ENCODE measurements at places on chromosomes 2 and 18. TPM values are rescaled to one million over a fixed set of nuclear protein-coding genes. Genes with fewer than 3 reads are reported as not detected.

- DNase-seq, result no peak
These were observed 26.1 kb downstream of the SLC39A10 start for GRCh38 chr2:195683174-195683573.

DNA sequence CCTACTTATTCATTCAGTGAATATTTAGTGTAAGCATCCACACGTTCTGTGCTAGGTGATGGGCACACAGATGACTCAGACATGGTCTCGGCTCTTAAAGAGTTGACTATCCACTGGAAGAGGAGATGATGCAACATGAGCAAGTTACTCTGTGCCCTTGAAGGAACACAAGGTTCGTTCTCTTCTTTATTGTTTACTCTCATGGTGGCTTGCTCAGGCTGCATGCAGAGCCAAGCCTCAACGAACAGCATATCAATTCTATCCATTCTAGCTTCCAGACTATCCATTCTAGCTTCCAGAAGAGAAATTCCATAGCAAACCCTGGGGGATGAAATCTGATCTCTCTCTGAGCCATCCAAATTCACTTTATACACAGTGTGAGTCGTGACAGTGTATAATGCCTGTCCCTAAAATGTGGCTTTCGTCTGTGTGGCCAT is 68.1 kb upstream of the CTAGE1 start:
- DNase-seq, result no peak

DNA sequence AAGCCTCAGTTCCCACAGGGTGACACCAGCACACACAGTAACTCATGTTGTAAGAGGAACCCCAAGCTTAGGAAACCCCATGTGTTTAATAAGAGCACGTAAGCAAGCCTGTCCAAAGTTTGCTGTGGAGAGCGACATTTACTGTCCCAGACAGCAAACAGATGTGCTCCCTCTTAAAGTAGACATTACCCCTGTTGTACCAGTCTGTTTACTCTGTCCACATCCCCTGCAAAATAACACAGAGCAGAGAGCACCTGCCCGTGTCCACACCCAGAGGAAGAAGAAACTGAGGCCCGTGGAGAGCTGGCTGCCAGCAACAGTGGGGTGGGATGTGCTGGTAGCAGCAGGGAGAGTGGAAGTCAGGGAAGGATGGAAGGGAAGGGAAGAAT is 243.5 kb downstream of the GBX2 start:
- no peak for DNase-seq

DNA sequence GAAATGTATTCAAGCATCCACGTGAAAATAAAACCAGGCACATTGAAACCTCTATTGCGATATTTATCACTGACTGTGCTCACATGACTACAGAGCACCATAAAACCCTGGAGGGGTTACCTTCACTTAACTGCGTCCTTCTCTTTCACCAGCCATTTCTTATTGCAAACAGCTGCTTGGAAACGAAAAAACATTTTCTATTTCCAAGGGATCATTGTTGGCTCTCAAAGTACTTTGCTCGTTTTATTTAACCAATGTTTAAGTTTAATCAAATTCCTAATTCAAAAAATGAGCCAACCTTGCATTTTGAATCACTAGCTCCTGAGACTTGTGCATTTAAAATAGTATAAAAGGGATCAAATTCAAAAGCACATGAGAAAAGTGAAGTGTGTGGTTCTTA is 134.4 kb downstream of the OSR1 start:
- no peak for DNase-seq

- no peak for DNase-seq
These were observed 46.6 kb upstream of the AMMECR1L start for GRCh38 chr2:127932199-127932876.

DNA sequence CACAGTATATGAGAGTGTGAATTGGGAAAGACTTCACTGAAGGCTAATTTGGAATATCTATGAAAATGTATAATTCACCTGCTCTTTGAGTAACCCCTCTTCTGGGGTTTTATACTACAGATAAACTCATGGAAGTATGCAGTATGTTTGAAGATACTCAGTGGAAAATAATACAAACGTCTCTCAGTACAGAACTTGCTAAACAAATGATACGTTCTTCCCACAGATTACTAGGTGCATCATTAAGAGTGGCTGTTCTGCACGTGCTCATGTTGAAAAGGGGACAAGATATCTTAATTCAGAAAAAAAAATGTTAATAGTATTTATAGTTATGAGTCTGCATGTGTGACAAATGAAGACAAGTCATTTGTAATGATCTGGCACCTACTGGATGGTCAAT is 70.2 kb upstream of the EPAS1 start:
- DNase-seq, result no peak

- DNase-seq, result no peak
These were observed 22.3 kb downstream of the CD8A start for GRCh38 chr2:86768189-86768949.

- DNase-seq, result no peak
These were observed 1.2 kb upstream of the MAPRE3 start for GRCh38 chr2:26969077-26969844.

DNA sequence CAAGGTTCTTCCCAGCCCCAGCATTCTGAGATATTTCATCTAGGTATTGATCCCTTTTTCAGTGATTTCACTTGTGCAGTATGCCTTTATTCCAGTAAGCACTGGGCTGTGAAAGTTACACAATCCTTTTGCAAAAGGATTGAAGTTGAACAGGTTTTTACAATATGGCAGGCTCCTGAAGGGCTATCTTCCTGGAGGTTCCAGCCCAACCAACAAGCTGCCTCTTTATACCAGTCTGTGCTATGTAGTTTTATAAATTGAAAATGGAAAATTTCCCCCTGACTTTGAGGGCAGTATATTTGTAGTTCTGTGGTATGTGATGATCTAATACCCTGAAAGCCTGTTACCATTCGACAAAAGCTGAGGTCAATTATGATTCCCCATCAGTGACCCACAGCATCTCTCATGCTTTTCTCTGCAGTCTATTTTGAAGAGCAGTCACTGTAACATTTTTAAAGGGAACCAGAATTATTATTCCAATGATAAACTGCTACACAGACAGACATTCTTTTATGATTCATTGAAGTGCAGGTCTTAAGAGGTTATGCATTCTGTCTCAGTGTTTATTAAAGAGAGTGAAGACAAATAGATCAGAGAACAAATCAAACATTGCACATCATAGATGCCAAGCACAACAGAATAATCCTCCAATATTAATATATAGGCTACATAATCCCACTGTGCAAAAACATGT is 35.2 kb upstream of the STPG4 start:
- DNase-seq, result no peak

- DNase-seq, result no peak
These were observed 290.4 kb downstream of the RNF144A start for GRCh38 chr2:7207631-7208030.

GRCh38 chr2:160784034-160784433 is 290.4 kb upstream of the RBMS1 start:
- DNase-seq, result no peak

GRCh38 chr2:121731366-121731765 is 5.3 kb downstream of the NIFK start:
- no peak for DNase-seq

GRCh38 chr2:45177870-45178269 is 168.6 kb upstream of the SIX2 start:
- DNase-seq, result no peak

GRCh38 chr18:48193521-48194492 is 215.4 kb downstream of the ZBTB7C start:
- DNase-seq, result no peak

GRCh38 chr2:40401896-40402295 is 50.0 kb downstream of the SLC8A1 start:
- no peak for DNase-seq

DNA sequence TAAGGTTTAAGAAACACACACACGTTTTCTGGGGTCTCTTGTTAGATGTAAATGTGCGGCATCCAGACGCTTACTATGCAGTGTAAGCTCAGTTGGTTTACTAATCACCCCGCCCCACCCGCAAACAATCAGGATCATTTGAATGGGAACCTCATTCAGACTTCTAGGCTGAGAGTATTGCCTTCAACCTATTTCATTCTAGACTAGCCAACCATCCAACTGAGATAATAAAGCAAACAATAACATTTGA is 1.3 kb upstream of the FIGN start:
- no peak for DNase-seq

- DNase-seq, result no peak
These were observed 37.9 kb downstream of the ODC1 start for GRCh38 chr2:10410001-10410822.

DNA sequence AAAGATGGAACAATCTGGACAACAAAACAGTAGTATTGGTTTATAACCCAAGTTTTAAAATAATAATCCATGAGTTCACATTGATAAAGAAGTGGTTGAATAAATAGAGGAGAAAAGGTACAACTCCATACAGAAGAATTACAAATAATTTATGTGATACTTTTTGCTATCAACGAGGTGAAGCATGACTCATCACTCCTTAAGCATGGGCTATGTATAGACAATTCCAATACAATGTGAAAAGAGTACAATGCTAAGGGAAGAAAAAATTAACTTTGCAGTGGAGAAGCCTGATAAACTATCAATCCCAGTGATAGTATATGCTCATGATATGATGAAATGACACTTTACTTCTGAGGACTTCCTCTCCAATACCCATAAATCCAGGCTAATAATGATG is 312.9 kb downstream of the GULP1 start:
- no peak for DNase-seq

DNA sequence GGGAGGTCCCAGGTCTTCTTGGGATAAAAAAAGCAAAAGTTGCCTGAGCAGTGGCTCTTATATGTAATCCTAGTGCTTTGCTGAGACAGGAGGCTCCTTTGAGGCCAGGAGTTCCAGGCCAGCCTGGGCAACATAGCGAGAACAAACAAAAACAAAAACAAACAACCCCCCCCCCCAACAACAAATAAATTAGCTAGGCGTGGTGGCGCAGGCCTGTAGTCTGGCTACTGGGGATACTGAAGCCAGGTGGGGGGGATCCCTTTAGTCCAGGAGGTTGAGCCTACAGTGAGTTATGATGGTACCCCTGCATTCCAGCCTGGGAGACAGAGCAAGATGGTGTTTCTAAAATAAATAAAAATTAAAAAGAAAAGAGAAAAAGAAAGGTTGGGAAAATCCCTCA is 5.4 kb downstream of the GAREM2 start:
- DNase-seq, result no peak

DNA sequence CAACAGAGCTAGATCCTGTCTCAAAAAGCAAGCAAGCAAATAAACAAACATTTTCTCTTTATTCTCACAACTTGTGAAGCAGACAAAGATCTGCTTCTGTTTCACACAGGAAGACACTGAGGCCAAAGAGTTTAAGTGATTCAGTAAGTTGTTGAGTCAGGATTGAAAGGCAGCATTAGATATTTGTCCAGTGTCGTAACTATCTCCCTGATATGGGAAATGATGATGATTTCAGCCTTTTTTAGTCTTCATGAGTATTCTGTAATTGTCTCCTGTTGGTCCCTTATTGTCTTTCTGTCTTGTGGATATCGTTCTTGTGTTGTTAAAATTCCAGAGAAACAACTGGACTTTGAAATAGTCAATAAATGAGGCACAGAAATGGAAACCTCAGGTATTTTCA is 59.6 kb downstream of the GATA6 start:
- no peak for DNase-seq

- no peak for DNase-seq
These were observed 23.3 kb downstream of the MARCHF7 start for GRCh38 chr2:159735648-159736047.

DNA sequence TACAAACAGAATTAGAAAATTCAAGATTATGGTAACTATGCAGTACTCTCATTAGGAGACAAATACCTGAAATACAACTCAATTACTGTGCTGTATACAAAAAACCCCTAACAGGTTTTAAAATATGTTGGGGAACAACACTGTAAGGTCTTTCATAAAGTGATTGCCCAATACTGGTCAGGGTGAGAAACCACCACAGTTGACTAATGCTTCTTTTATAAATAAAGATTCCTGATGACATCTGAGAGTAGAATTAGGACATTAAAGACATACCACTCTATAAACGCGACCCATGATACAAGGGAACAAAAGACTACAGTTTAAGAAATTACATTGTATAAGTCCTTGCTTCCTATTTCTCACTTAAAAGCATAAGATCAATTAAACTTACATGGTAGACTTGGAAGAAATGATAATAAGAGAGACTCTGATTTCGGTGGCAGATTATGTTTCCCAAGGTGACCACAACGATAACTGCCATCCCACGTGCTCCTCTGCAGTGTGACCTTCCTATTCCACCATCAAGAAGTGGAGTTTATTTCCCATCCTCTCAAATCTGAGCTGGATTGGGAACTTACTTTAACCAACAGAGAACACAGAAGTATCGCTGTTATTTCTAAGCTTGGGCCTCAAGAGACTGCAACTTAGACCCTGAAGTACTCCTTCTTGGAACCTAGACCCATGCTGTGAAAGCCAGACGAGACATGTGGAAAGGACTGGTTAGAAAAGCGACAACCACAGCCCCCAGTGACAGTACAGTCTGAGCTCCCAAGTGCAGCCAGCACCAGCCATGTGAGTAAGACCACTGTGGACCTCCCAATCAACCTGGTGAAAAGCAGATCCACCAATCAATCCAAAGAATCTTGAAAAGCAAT is 52.3 kb downstream of the ZNF521 start:
- no peak for DNase-seq

DNA sequence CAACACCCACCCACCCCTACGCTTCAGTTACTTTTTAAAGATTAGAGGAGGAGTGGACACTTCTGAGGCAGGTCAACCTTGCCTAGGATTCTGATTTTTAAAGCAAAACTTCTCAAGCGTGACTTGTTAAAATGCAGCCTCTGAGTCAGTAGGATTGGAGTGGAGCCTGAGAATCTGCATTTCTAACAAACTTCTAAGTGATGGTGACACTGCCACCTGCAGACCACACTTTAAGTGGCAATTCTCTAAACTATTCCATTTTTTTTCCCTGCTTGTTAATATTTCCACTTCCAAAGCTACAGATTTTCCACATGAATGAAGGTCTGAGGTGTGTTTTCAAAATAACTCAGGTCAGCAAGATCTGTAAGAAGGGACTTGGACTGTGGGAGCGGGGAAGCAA is 171.1 kb upstream of the CCDC150 start:
- DNase-seq, result no peak

- no peak for DNase-seq
These were observed 243.0 kb downstream of the DYSF start for GRCh38 chr2:71696381-71696780.

RSAD2 gene
- total RNA-seq, result not detected

RFTN2 gene
- total RNA-seq, result 3.4 TPM

OTX1 gene
- total RNA-seq, result 0.26 TPM

UCN gene
- total RNA-seq, result not detected

TPO gene
- not detected for total RNA-seq

RIT2 gene
- total RNA-seq, result 0.26 TPM

CACNB4 gene
- 0.83 TPM for total RNA-seq

SLC4A5 gene
- 0.90 TPM for total RNA-seq

ERBB4 gene
- 5.7 TPM for total RNA-seq

CDH19 gene
- total RNA-seq, result not detected

SPATS2L gene
- 74.7 TPM for total RNA-seq

VWC2L gene
- total RNA-seq, result not detected

PKDCC gene
- 90.2 TPM for total RNA-seq

LONRF2 gene
- 0.04 TPM for total RNA-seq

GLB1L gene
- 4.9 TPM for total RNA-seq

Data from H7 (cell line).